BJ (cell line): ENCODE measurements at places on chromosomes 3 and 15. TPM values are rescaled to one million over a fixed set of nuclear protein-coding genes. Genes with fewer than 3 reads are reported as not detected.

DNA sequence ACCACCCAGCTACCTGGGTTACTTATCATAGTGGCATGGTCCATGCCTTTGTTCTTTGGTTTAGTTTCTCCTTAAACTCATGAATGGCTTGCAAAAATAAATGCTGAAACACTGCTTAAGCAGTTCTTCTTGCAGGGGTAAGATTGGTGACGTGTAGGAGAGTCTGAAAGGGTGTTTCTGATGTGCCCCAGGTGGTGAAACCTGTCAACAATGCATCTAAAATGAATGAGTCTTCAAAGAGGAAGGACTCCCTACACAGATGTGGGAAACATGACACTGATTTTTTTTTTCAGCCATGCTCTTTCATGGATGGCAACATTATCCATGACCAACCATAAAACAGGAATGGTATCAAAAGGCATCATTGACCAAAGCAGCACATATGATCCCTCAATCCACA, 72.0 kb downstream of the KCNH8 start:
- no peak for DNase-seq

DNA sequence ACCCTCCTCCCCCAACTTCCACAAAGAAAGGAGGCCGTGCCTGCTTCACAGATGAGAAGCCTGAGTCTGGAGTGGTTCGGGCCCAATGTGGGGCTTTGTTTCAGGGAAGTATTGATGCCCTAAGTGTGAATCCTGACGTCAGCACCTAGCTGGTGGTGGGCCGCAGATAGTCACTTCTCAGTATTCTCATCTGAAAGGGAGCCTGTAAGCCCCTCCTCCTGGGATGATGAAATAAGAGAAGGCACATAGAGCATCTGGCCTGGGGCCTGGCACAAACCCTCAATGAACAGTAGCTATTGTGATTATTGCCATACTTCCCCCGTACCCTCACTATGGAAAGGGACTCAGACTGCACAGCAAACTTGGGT, 24.8 kb downstream of the LINGO1 start:
- DNase-seq, result no peak

GRCh38 chr3:150757768-150758167, 5.2 kb downstream of the SIAH2 start:
- DNase-seq, result no peak

DNA sequence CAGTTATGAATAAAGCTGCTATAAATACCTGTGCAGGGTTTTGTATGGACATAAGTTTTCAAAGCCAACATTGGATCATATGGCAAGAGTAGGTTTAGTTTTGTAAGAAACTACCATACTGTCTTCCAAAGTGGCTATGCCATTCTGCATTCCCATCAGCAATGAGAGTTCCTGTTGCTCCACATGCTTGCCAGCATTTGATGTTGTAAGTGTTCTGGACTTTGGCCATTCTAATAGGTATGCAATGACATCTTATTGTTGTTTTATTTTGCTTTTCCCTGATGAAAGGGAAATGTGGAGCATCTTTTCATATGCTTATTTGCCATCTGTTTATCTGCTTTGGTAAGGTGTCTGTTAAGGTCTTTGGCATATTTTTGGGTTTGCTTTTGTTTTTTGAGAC, 22.2 kb upstream of the BLM start:
- DNase-seq, result no peak

Gene SERPINI2
- polyA plus RNA-seq, result not detected in 2 replicates

Gene POPDC2
- polyA plus RNA-seq, result 1.9 and 2.3 TPM in 2 replicates

- DNase-seq, result no peak
Observed at GRCh38 chr3:144128108-144128892, 156.7 kb downstream of the DIPK2A start.

- DNase-seq, result no peak
Observed at GRCh38 chr3:4528320-4528719, 35.2 kb downstream of the ITPR1 start.

GRCh38 chr3:95172164-95172943, 1109.5 kb downstream of the NSUN3 start:
- DNase-seq, result no peak

Gene CD96
- polyA plus RNA-seq, result 0.06 and 0.18 TPM in 2 replicates

- DNase-seq, result no peak
Observed at GRCh38 chr3:88000853-88001252, 58.0 kb downstream of the CGGBP1 start.

Gene CFAP20DC
- polyA plus RNA-seq, result 0.81 and 2.2 TPM in 2 replicates

DNA sequence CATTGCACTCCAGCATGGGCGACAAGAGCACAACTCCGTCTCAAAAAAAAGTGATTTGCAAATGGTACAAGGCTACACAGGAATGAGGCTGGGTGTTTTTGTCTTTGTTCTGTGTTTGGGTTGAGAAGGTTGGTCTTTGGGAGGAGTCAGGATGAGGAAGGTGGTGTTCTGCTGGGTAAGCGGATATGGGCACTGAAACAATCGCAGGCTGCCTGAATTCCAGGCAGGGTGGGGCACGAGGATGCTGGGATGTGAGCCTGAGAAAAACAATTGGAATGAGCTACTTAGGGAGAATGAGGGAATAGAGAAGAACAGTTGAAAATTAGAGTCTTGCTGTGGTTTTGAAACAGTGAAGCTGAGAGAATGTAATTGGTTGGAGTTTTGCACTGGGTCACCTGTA, 51.6 kb downstream of the ZBTB38 start:
- no peak for DNase-seq

- no peak for DNase-seq
Observed at GRCh38 chr15:70486451-70487386, 276.6 kb downstream of the UACA start.

GRCh38 chr3:48989126-48989795, 780 bp upstream of the P4HTM start:
- no peak for DNase-seq

DNA sequence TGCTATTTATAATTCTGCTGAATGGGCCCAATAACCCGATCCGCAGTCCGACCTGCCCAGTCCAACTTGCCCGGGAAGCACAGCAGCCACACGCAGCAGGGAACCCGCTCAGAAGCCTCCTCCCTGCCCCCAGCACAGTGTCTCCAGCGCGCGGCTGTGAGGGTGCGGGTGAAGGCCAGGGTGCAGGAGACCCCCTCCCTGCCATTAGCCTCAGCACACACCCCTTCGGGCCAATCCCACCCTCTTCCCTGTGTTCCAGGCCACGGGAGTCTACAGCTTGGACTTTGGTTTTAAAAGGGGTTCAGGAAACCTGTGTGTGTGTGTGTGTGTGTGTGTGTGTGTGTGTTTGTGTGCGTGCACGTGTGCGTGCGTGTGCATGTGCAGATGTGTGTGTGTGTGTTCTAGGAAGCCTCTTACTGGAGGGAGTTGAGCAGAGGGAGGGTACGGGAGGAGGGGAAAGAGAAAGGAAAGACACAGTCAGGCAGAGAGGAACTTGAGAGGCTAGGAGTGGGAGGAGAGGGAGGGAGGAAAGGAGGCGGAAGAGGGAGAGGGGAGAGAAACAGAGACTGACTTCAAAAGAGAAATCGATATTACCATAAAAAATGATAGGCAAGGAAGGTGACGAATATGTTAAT, 34.2 kb downstream of the ATP2B2 start:
- DNase-seq, result no peak

Gene ROPN1
- not detected in 2 replicates for polyA plus RNA-seq

GRCh38 chr3:151838574-151839312, 24.8 kb downstream of the AADAC start:
- no peak for DNase-seq

DNA sequence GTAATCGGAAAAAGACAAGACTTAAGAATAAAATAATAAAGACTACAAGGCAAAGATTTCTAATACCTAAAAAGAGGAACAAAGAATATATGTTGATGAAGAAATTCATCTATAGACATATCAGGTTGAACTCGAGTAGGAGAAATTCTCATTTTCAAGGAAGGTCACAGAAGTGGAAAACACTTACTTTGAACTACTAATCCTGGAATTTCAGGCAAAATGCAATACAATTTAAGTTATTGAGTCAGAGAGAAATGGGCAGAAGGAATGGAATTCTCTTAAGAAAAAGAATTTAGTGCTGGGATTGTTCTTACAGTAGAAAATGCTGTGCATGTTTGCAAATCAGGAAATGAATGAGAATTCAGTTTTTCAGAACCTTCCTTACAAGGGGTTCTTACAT, 135.9 kb upstream of the TGFBR2 start:
- no peak for DNase-seq

- no peak for DNase-seq
Observed at GRCh38 chr15:50298340-50298739, 32.8 kb upstream of the HDC start.

Gene NOX5
- polyA plus RNA-seq, result 0.50 and 0.86 TPM in 2 replicates

GRCh38 chr15:77989296-77990143, 88.0 kb downstream of the TBC1D2B start:
- DNase-seq, result no peak

DNA sequence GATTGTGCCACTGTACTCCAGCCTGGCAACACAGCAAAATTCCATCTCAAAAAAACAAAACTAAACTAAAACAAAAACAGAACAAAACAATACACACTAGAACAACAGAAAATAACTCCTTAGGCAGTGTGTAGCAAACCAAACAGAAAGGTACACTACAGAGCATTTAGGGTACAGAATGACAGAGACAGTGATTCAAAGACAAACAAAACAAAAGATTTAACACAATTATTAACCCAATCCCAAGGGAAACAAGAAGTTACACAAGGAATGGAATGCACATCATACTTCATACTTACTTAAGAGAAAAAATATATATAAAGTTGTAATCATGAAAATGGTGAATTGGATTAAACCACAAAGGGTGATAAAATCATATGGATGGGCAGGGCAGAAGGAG, 12.9 kb downstream of the SLC25A20 start:
- DNase-seq, result no peak

Gene CPNE4
- not detected in 2 replicates for polyA plus RNA-seq

Gene CYP8B1
- polyA plus RNA-seq, result not detected in 2 replicates

DNA sequence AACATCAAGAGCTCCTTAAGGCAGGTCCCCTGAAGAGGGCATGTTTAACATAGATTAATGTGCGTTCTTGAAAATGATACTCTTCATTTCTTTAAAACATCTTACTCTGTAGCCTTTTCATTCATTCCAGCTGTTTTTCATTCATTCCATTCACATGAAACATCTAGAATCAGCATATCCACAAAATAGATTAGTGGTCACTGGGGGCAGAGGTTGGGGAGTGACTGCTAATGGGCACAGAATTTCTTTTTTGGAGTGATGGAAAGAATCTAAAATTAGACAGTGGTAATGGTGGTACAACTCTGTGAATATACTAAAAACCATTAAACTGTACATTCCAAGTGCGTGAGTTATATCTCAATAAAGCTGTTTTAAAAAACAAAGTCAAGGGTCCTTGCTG, 15.4 kb upstream of the CXCR6 start:
- DNase-seq, result no peak

DNA sequence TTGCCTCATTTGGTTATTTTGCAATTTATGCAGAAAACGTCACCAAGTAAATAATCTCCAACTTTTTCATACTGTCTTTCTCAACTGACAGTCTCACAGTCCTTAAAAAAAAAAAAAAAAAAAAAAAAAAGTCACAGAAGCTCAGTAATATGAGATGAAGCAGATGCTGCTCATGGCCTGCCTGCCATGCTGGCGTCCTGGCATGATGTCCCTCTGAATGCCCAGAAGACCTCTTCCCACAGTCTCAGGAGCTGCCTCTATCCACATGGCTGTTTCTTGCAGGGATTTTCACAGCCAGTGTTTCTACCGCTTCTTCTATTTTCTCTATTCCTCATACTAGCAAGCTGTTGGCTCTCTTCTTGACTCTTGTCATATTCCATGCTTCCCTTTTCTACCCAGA, 87.7 kb downstream of the TGFBR2 start:
- DNase-seq, result no peak

DNA sequence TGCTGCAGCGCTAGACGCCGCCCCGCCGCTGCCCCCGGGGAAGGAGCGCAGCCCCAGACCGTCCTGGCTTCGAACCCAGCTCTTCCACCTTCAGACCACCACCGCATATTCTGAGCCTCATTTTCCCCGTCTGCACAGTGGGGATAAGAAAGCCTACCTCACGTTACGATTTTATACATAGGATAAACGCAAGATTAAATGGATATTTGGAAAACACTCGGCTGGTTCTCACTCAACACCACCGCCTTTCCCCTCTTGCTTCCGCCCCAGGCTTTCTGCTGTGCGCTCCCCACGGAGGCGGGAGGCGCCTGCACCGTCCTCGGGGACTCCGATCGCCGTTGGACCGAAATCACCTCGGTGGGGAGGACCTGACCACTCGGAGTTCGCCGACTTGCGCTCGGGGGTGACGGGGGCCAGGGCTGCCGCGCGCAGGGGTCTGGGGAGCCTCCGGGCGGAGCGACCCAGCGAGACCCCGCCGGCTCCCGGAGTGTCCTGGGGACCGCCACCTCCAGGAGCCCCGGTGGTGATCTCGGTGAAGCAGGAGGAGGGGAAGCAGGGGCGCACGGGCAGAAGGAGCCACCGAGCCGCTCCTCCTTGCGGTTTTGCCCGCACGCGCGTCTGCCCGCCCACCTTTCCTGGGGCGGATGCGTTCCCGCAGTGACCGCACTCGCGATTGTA, 4.0 kb downstream of the FBXL22 start:
- no peak for DNase-seq

Gene SLC33A1
- polyA plus RNA-seq, result 20.6 and 26.5 TPM in 2 replicates

DNA sequence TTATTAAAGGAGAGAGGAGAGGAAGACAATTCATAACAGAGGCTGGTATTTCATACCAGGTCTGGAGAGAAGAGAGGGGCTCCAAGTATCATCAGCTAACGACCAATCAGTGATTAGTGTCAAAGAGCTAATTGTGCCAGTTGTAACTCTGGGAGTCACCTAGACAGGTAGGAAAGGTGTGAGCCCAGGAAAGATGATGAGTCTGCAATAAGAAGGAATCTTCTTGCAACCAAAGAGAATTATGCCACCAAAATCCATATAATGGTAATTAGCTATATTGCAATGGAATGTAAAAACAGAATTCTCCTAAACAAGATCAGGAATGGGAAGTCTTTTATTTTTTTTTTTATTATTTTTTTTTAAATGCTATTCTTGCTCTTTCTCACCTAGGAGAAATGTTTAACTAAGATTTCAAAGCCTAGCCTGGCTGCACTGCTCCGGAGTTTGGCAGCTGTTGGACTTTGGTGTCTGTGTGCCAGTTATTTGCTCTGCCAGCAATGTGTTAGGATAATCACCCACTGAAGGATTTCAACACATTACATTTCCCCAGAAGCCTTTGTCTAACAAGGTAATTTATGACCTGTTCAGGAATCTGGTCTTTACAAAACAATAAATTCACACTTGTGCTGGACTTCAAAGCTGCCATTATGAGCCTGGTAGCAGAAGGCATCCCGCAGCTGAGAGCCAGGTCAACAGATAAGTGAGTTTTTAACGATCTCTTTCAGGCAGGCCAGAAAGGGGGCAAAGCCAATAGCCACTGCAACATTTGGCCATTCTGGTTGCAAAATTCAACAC, 89.4 kb downstream of the FOXB1 start:
- no peak for DNase-seq

GRCh38 chr15:79093352-79093935, 2.9 kb upstream of the RASGRF1 start:
- DNase-seq, result no peak

Gene MB21D2
- 12.3 and 13.3 TPM in 2 replicates for polyA plus RNA-seq

Gene SLC30A4
- 5.2 and 7.1 TPM in 2 replicates for polyA plus RNA-seq

- no peak for DNase-seq
Observed at GRCh38 chr3:196920733-196921132, 21.6 kb downstream of the NCBP2 start.

- DNase-seq, result peak; percentile 1
Observed at GRCh38 chr3:173690542-173691180, 293.1 kb downstream of the NLGN1 start.

Gene THPO
- polyA plus RNA-seq, result 0.20 and 0.36 TPM in 2 replicates

Gene SEMA3B
- polyA plus RNA-seq, result 32.7 and 59.0 TPM in 2 replicates

- DNase-seq, result no peak
Observed at GRCh38 chr3:37701734-37702433, 159.8 kb upstream of the CTDSPL start.

- no peak for DNase-seq
Observed at GRCh38 chr3:45568848-45569762, 25.4 kb upstream of the LIMD1 start.

Gene FRMD5
- polyA plus RNA-seq, result 0.83 and 0.96 TPM in 2 replicates

Gene LIPH
- 0.17 and 0.20 TPM in 2 replicates for polyA plus RNA-seq

Gene ACKR4
- 26.7 and 42.8 TPM in 2 replicates for polyA plus RNA-seq
